ENCODE measurements at places on chromosomes 6 and 20.

DNA sequence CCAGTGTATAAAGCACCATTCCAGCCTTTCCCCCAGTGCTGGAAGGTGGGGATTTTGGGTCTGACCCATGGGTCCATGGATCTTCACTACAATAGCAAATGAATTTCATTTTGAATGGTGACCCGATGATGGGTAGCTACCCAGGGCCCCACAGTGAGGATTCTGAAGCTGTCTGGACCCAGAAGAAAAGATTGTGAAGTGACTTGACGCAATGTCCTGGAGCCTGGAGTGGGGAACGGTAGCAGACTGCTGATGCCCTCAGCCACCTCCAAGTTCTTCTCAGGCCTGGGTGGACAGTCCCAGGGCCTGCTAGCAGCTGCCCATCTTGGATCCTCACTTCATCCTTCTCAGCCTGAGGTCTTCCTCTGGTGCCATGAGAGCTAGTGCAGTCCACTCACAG lies 23.4 kb upstream of the SLC32A1 start:
- no peak for DNase-seq

DNA sequence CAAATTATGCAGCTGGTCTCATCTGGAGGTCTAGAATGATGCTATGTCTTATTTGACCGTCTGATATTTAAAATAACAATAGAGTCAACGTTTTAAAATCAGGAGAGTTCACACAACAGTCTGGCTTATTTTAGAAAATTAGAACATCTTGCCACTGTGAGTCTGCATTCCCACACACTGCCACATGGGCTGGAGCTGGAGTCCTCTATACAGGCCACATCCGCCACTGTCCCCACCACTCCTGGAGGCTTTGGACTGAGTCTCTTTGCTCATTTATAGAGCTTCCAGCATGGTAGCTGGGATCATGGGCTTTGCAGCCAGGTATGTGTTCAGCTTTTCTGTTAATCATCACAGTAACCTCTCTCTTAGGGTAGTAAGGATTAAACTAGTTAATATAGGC lies 68.8 kb upstream of the ZNFX1 start:
- DNase-seq = no peak

GRCh38 chr20:57792386-57793080 lies 82.7 kb upstream of the PMEPA1 start:
- no peak for DNase-seq

GRCh38 chr6:54624779-54625178 lies 221.8 kb upstream of the FAM83B start:
- DNase-seq = peak; percentile 70

DNA sequence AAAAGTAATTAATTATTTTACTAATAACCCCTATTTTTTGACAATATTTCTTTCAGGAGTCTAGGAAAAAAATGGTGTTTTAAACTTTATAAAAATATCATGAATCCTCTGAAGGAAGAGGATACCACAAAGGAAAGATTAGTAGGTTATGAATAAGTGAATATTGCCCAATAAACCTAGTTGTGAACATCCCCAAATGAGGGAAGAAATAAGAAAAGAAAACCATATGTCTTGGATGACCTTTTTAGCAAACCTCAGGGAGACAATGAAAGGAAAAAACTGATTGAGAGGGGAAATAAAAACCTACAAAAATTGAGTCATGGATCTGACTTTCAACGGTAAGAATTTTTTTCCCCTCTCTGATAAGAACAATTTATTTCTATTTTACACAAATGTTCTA lies 34.4 kb downstream of the TENT5A start:
- DNase-seq = no peak

GRCh38 chr6:116530436-116530835 lies 15.0 kb downstream of the TRAPPC3L start:
- no peak for DNase-seq

DNA sequence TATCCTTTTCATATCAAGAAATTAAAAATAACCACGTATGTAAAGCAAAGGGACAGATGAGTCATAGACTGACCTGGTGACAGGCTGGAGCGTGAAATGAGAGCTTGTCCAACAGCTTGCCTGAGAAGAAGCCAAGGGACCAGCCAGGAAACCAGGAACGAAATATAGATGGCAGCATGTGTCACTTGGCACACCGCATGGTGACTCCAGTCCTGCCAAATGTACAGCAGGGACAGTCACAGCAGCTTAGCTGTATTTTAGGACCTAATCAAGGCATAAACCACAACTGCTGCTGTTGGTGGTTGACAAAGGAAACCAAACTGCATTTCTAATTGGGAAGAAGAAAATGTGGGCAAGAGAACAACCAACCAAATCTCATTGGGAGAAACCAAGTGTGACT lies 755.0 kb downstream of the TFAP2A start:
- no peak for DNase-seq

- no peak for DNase-seq
Observed at GRCh38 chr6:123997223-123997622, 193.6 kb downstream of the NKAIN2 start.

All from stromal cell of bone marrow (primary cell).